ENCODE measurements at places on chromosomes 2 and 18. TPM values are rescaled to one million over a fixed set of nuclear protein-coding genes. Genes with fewer than 3 reads are reported as not detected.

Gene ST8SIA5
- total RNA-seq = 0.24 TPM

Gene TRABD2A
- total RNA-seq = 0.36 TPM

Gene CSRNP3
- 1.6 TPM for total RNA-seq

Gene DSG3
- 0.36 TPM for total RNA-seq

Gene RNU2-63P
- under 0.01 TPM for total RNA-seq

Gene ITGA6
- total RNA-seq = 23.1 TPM

Gene OTX1
- 0.49 TPM for total RNA-seq

Gene CLEC4F
- not detected for total RNA-seq

Gene ZNF892
- 9.1 TPM for total RNA-seq

Gene HYCC2
- 15.9 TPM for total RNA-seq

Gene MC4R
- total RNA-seq = 0.36 TPM

Gene ELOA2
- total RNA-seq = not detected

Gene EMILIN2
- 30.0 TPM for total RNA-seq

Gene IL1R1
- total RNA-seq = 143 TPM

Gene CRACDL
- 0.16 TPM for total RNA-seq

Gene ARHGEF33
- total RNA-seq = 0.61 TPM

Gene NEU4
- not detected for total RNA-seq

Gene CFAP221
- 0.32 TPM for total RNA-seq

Gene CXCR1
- not detected for total RNA-seq

Gene GNLY
- not detected for total RNA-seq

Gene GKN1
- not detected for total RNA-seq

Gene GPAT2
- total RNA-seq = 10.2 TPM

Gene UGP2
- 362 TPM for total RNA-seq

Gene FIGN
- 1.3 TPM for total RNA-seq

Gene RGPD5
- 57.1 TPM for total RNA-seq

Gene TMEM247
- total RNA-seq = not detected

Gene CDH2
- total RNA-seq = 1.3 TPM

Gene ALKAL2
- not detected for total RNA-seq

Gene FAP
- 195 TPM for total RNA-seq

Gene CTLA4
- total RNA-seq = not detected

Gene GPR39
- total RNA-seq = 15.3 TPM

Gene DAW1
- not detected for total RNA-seq

Gene RAB6C
- not detected for total RNA-seq

Gene C1GALT1C1L
- total RNA-seq = 0.97 TPM

Gene PPP3R1
- 23.4 TPM for total RNA-seq

Gene RESP18
- not detected for total RNA-seq

Gene ME2
- total RNA-seq = 27.4 TPM

Gene TMEM178A
- total RNA-seq = 0.24 TPM

Measured in hair follicle dermal papilla cell (primary cell).